ENCODE measurements at places on chromosomes 1 and 21. TPM values are rescaled to one million over a fixed set of nuclear protein-coding genes. Genes with fewer than 3 reads are reported as not detected.

KLHDC7A gene
- total RNA-seq: not detected

- peaks cover 2% of the 10 kb centered on the region for H3K36me3 ChIP-seq
- DNase-seq: no peak
- no peak overlapping the region for H3K4me3 ChIP-seq
- peaks cover 7% of the 10 kb centered on the region for H3K27me3 ChIP-seq
- H3K27ac ChIP-seq: no peak overlapping the region
- H3K4me1 ChIP-seq: peaks cover 40% of the 10 kb centered on the region
Measured at GRCh38 chr1:32341186-32341757, 5.2 kb upstream of the MARCKSL1 start.

DNA sequence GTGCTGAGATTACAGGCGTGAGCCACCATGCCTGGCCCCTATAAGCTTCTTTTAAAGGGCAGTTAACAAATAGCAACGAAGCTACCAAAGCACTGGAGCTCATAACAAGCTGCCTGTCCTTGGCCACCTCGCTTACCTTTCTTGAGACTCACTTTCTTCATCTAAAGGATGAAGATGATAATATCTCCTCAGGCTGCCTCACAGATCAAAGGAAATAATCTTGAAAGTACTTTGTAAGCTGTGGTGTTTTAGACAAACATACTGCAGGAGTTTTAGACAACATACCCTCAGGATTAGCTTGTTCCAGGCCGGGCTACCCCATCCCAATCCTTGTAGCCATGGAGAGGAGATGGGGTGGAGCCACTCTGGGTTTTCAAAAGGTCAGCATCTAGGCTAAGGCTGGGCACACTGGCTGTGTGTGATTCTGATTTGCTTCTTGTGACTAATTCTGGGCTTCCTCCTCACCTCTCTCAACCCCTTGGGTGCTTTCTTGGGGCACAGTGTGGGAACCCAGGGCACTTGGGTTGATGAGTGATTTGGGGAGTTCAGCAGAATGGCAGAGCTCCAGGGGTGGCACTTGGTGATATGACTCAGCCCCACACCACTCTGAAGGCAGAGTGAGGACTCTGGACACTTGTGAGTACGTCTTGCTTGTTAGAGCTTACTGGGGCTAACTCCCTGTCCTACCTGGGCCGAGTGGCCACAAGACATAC lies 5.2 kb downstream of the GPR25 start:
- DNase-seq: no peak
- no peak overlapping the region for H3K27ac ChIP-seq
- no peaks in the 10 kb centered on the region for H3K36me3 ChIP-seq
- peaks cover 8% of the 10 kb centered on the region for H3K4me1 ChIP-seq

DNA sequence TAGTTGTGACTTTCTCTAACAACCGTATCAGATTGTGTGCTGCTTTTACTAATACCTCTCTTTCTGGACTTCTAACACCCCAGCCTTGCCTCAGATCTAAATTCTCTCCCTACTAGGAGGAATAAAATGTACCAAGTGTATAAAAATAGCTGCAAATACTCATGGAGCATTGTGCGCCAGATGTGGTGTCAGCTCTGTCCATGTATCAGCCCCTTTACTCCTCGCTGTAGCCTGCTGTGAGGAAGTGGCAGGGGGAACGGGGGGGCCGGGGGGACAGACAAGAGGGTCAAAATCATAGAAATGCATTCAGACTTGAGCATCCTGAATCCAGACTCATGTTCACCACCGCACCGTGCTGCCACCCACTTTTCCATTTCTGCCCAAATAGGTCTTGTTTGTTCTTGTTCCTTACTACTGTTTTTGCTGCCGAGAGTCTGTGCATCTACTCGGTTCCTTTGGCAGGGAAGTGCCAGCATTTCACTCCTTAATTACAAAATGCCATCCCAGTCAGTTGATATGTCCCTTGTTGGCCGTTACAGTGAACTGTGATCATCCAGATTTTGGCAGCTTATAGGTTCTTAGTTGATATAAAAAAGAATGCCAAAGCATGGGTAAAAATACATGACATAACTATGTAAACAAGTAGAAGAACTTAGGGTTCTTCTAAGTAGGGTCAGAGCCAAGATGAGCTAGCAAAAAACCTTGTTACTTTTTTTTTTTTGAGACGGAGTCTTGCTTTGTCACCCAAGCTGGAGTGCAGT lies 76.4 kb downstream of the UBE4B start:
- H3K4me1 ChIP-seq: no peaks in the 10 kb centered on the region
- H3K27me3 ChIP-seq: no peaks in the 10 kb centered on the region
- no peak for DNase-seq
- no peak overlapping the region for H3K4me3 ChIP-seq
- H3K36me3 ChIP-seq: peaks cover 28% of the 10 kb centered on the region
- no peak overlapping the region for H3K27ac ChIP-seq

GRCh38 chr1:178784131-178784536 lies 59.1 kb downstream of the RALGPS2 start:
- H3K27ac ChIP-seq: no peak overlapping the region
- no peak overlapping the region for H3K4me3 ChIP-seq
- no peaks in the 10 kb centered on the region for H3K36me3 ChIP-seq

Measured in activated T-helper 1 cell treated with anti-CD3 and anti-CD28 coated beads, Interleukin-12 subunit alpha, Interleukin-12 subunit beta, Interleukin-2, Interleukin-4 antibody, amounts not matched to agents 30 ng/mL and 10 ng/mL and 1 ng/mL, durations not matched to agents 14 hours and 24 hours and 36 hours (primary cell).